ENCODE measurements at places on chromosomes 12 and 14.

- no peak for DNase-seq
Observed at GRCh38 chr12:119229837-119230236, 51.1 kb downstream of the HSPB8 start.

DNA sequence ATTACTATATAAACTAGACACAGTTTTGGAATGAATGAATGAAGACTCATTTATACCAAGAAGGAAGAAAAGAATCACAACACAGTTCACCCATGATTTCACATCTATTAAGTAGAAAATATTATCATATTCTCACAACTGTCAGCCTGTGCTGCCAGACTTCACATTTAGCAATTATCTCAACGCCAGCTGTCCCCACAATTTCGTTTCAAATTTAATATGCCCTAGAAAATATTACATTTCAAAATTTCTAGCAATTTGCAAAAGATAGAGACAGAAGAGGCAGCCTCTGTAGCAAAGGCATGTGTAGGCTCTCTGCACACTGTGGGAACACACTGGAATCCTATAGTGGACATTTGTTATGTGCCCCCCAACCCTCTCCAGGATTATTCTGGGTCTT lies 83.6 kb downstream of the ANKS1B start:
- DNase-seq: no peak

GRCh38 chr14:29236848-29237247 lies 470.3 kb downstream of the FOXG1 start:
- no peak for DNase-seq

GRCh38 chr12:52183544-52183910 lies 8.3 kb downstream of the KRT80 start:
- DNase-seq: no peak

DNA sequence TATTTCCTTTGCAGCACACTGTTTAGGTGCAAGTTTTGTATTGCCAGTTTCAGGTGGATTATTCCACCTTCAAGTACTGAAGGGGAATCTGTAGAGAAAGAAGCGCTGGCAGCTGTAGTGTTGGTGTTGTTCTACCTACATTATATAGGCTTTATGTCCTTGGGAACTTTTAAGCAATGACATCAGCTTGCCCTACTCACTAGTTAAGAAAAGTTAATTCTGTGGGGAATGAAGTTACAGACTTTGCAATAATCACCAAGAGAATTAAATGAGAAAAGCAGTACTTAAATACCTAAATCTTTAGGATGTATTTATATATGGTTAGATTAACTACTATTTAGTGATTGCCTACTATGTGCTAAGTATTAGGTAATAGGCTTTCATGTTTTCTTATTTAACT lies at the start of gene OR4E1:
Gene OR4E1, minus strand, starts transcription at position 101 of the 400 bp plus-strand sequence. CDS start 2,883 bp downstream, outside the sequence.
- DNase-seq: no peak
